Heart right ventricle (tissue), 16 donors: ENCODE measurements at places on chromosomes 12 and 14.

GRCh38 chr14:35078082-35078481 lies 32.0 kb downstream of the FAM177A1 start:
- no peak for DNase-seq

DNA sequence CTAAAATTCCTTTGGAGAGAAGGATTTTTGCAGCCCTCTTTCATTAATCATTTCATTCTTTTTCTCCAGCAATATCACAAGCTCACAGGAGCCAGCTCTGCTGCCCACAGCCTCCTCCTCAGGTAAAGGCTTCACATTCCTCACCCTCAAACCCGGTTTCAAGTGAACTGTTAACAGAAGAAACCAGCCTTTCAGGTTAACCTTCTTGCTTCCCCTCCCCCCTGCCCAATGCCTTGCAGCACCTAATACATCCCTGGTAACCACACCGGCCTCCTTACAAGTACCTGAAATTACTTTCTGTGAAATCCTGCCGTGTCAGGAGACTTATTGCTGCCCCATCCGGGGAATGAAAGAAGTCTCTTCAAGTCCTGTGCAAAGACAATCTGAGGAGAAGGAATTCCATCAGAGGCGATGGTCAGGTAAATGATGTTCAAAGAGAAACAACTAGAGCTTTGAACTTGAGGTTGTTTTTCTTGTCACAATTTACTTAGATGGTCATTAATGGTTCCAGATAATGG lies 111.2 kb downstream of the MYRFL start:
- DNase-seq, result no peak

DNA sequence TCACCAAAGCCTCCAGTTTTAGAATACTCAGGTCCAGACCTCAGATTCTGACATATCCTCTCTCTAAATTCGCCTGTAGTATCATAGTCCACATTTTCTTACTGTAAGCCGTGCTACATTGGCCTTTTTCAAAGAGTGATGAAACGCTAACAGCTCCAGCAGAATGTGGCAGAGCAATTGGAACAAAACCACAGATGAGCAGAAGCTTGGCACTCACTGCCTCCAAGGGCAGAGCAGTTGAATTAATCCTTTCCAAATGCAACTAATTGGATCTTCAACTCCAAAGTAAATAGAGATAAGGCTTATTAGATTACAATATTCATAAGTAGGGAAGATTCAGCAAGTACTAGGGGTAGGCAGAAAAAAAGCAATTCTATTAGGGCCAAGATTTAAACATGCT lies 128.3 kb downstream of the SLC35F4 start:
- no peak for DNase-seq

GRCh38 chr12:64720884-64721283 lies 38.3 kb downstream of the GNS start:
- DNase-seq, result no peak

GRCh38 chr12:89286501-89286900 lies 65.8 kb downstream of the DUSP6 start:
- DNase-seq, result no peak
